AG09309 (cell line): ENCODE measurements at places on chromosomes 5 and 9.

DNA sequence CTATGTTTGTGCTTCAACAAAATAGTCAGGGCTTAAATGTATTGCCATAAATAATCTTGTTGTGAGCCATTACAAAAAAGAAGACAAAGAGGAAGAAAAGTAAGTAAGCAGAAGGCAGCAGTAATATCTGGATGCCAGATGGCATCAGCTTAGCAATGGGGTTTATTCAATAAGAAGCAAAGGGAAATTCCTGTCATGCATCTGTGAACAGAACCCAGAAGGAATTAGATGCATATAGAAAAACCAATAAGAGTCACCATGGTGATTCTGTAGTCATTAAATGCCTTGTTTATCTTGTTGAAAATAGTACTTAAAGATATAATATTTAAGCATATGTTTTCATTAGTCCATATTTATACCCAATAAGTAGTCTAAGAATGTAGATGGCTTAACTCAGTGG is 216.0 kb downstream of the ADAMTSL1 start:
- no peak for DNase-seq

GRCh38 chr9:91786132-91786896 is 163.7 kb downstream of the ROR2 start:
- DNase-seq, result no peak

DNA sequence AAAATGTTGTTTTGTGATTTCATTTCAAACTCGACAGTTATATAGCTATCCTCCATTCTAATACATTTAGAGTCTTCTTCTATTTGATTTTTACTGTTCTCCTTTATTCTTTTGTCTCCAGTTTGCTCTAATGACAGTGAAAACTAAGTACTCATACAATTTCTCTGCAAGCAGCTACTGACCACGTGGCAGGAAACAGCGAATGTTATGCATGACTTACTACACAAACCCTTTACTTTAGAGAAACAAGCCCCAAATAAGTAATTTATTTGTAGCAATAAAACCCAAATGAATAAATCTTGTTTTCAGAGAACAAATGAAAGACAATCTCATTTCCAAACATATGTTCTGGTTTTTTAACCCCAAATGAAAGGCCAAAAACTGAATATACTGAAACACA is 41.9 kb downstream of the CDH6 start:
- no peak for DNase-seq

DNA sequence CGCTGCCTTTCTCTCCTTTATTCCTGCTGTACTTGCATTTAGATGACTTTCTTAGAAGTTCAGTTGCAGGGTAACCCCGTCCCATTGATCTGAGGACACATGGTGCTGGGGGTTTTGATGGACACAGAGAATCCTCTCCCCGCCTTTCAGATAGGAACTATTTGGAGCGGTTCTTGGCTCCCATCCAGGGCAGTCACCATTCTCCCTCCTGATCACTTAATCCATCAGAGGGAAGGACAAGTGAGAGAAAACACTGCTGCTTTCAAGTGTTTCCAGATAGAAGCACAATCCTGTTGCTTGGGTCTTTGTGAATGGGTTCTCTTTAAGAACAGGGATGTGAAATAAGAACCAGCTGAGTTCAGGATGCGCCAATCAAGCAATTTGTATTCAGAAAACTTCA is 85.2 kb downstream of the IRX1 start:
- DNase-seq, result no peak

DNA sequence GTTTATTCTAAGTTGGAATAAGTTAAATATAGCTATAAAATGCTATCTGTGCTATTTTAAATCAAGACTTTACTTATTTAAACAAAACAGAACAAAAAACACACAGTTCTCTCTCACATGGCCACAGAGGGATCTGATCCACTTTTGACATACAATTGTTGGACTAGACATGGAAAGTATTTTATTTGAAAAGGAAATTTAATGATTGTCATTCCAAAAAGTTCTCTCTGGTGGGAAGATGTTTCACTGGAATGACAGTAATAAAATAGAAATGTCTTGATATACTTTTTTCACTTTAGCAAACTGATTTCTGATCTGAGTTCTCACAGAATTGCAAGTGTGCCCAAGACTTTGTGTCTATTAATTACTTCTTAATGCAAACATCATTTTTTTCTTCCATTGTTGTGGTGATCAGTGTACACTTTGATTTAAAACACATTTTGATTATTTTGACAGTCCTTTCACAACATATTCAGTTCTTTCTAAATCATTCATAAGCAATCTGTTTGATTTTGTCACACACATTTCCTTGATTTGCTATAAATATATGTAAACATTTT is 30.1 kb upstream of the MINAR2 start:
- DNase-seq, result no peak

DNA sequence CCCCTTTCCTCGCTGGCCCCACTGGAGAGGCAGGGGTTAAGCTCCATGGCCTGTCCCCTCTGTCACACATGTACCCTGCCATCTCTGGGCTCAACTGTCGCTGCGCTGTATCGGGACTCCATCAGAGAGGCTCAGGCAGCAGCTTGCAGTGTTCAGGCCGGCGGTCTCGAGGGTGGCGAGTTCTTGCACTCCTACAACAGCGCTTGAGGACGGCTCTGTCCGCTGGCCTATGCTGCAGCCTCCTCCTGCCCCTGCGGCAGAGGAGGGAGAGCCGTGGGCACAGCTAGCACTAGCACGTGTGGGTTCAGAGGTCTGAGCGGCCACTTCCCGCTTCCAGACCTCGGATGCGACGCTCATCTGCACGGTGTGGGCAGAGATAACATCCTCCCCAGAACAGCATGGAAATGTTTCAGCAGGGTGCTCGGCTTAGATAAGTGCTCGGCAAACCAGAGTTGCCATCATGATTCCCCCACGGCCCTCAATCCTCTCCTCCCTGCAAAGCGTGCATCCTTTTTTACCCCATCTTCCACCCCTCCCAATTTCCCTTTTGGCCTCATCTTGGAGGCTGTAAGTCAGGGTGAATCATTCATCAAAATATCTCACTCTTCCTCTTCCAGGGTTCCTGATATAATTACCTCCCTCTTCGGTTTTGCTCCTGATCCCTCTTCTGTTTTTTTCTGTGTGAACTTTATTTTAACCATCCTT is 41.9 kb upstream of the FUBP3 start:
- no peak for DNase-seq

DNA sequence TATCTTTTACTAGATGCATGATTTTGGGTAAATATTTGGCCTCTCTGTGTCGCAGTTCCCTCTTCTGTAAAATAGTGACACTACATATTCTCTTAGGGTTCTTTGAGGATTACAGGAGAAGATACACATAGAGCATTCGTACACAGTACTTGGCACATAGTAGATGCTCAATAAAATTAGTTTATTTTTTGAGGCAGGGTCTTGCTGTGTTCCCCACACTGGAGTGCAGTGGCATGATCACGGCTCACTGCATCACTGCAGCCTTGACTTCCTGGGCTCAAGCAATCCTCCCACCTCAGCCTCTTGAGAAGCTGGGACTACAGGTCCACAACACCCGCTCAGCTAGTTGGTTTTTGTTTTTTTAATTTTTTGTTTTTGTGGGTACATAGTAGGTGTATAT is 1.6 kb downstream of the SCAI start:
- DNase-seq, result no peak

DNA sequence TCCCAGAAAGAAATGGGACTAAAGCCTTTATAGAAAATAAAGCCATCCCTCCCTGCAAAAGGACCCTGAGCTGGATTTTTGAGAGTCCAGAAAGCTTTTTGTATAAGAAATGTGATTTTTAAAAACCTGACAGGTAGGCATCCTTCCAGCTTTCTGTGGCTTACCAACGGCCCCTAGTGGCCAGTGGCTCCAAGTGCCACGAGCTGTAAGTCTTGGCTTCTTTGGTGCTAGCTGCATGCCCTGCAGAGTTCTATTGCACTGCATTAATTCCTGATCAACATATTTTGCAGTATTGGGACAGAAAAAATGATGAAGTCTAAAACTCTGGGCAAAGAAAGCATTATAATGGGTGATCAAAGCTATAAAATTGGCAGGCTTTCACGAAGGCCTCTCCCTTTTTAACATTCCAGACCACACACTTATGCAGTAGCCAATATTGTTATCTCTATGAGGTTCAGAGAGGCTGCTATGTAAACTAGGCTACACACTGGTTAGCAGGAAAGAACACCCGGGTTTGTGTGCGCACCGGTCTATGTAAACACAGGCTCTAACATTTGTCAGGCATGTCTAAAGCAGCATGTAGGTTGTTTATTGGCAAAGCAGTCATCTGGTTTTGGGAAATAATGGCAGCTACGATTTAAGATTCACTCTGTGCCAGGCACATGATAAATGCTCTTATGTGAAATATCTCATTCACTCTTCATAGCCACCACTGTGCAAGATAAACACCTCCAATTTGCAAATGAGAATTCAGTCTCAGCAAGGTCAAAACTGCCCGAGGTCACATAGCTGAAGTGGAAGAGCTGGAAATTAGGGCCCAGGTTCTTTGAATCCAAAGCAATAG is 55.2 kb downstream of the NMUR2 start:
- no peak for DNase-seq

DNA sequence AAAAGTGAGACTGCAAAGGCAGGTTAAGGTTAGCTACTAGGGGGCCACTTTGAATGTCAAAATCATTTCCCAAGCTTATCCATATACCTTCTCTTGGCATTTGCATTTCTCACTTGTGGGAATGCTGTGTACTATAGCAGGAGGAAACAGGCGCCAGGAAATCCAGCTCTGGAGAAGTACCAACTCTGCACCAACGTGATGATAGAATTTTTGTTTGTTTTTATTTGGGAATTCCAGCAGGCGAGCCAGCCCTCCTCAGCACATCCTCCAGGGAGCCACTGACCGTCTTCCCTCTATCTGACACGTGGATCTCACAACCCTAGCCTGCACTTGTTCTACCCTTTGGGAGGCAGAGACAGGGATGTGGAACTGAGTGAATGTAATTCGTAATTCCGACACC is 318.0 kb downstream of the ACTL7B start:
- DNase-seq, result no peak

- DNase-seq, result no peak
Measured at GRCh38 chr9:124350494-124351263, 64.6 kb downstream of the PSMB7 start.

DNA sequence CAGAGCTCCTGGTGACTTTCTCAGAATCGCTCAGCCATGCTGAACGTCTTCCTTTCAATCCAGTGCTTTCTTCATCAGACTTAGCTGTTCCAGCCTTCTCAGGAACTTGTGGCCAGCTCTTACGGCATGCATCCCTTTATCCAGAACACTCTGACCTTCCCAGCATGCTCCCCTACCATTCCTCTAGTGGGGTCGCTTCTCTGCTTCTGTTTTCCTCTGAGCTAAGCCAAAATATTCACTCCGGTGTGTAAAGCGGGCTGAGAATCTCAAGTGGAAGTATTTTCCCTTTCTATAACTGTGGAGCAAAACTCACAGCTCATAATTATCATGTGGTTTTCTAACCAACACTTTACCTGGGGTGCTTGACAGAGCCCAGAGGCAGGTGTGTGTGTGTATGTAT is 6.2 kb downstream of the DCANP1 start:
- no peak for DNase-seq

- no peak for DNase-seq
Measured at GRCh38 chr5:127580731-127581130, 63.3 kb downstream of the PRRC1 start.

DNA sequence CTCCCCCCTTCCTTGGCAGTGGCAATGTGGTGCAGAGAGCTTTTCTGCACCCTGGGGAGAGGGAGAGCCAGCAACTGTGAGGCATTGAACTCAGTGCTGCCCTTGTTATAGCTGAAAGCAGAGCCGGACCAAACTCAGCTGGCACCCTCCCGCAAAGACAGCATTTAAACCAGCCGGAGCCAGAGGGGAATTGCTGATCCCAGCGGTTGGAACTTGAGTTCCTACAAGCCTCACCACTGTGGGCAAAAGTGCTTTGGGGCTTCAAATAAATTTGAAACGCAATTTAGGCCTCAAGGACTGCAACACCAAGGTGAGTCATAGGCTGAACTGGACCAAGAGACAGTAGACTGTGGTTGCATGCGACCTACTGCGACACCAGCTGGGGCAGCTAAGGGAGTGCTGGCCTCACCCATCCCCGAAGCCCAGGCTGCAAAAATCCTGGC is 207.6 kb upstream of the CDKN2B start:
- peak; percentile 76 for DNase-seq

DNA sequence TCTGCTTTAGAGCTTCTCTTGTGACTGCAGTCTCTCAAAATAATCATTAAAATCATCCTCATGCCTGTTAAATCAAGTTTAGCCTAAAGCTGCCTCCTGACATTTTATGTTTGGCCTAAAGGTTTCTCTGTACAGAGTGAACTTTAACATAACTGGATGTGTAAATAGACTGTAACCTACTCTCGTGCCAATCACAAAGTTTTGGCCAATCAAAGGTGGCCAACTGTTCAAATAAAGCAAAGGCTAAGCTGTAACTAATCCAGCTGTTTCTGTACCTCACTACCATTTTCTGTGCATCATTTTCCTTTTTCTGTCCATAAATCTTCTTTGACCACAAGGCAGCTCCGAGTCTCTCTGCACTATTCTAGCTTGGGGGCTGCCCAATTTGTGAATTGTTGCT is 86.2 kb downstream of the GCNT1 start:
- DNase-seq, result no peak

DNA sequence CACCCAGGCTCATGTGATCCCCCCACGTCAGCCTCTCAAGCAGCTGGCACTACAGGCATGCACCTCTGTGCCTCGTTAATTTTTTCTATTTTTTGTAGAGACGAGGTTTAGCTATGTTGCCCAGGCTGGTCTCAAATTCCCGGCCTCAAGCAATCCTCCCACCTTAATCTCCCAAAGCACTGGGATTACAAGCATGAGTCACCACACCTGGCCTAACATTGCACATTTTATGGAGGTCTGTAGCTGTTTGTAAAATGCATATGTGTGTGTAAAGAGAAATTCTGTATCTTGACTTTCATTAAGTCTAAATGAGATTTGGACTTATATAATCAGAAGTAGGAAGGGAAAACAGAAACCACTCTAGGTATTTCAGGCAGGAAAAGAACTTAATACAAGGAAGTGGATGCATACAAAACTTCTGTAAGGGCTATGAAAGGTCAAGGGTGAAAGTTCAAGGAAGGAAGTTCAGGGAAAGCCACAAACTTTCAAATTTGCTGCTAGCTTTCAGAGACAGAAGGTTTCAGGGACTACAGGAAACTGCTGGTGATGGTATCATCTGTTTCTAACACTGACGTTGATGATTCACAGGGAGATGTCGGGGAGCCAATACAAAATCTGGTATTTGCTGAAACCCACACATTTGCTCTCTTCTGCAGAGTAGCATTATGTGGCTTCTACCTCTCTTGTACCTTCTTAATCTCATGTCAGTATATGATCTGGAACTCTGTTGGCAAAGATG is 209.4 kb downstream of the PIK3R1 start:
- no peak for DNase-seq

DNA sequence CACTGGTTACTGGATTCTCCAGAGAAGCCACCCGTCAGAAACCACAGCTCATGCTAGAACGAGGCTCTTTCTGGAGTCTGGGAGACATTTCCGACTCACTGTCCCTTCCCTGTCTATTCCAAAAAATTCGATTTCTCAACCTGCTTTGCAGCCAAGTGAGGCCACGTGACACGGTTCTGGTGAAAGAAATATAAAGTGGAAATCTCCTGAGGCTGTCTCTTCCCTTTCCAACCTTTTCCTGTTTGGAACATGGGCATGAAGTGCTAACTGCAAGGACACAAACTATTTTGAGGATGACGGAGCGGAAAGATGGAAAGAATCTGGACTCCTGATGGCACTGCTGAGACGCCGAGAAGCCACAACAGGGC is 6.1 kb upstream of the PTGS1 start:
- no peak for DNase-seq
